ENCODE measurements at places on chromosomes 12 and 14. TPM values are rescaled to one million over a fixed set of nuclear protein-coding genes. Genes with fewer than 3 reads are reported as not detected.
A peak's percentile ranks its signal among the peaks of the same experiment; 100 is the strongest.

Gene NFATC4
- 57.6 TPM for total RNA-seq

Gene AMN
- total RNA-seq, result 3.0 TPM

Gene MGAT4C
- total RNA-seq, result 0.22 TPM

Gene CD69
- total RNA-seq, result not detected

Gene OR6C2
- total RNA-seq, result not detected

Gene SIRT4
- total RNA-seq, result 4.5 TPM

Gene CIT
- 44.1 TPM for total RNA-seq

Gene KCNC2
- not detected for total RNA-seq

Gene AQP2
- 0.29 TPM for total RNA-seq

Gene OTOGL
- 0.31 TPM for total RNA-seq

DNA sequence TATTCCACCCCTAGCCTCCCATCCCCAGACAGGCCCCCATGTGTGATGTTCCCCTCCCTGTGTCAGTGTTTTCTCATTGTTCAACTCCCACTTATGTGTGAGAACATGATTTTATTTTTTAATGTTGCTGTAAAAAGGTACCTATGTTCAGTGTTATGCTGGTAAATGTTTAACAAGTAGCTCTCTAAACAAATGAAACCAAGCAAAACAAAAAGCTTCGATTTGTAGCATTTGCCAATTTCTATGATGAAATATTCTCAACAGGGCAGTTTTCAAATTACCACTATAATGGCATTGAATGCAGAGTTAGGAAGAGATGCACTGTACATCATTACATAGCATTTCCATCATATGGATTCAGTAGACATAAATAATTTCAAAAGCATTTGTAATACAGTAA, 410.6 kb downstream of the MDGA2 start:
- H3K4me3 ChIP-seq, result no peak overlapping the region
- H3K36me3 ChIP-seq, result no peaks in the 10 kb centered on the region
- H3K27me3 ChIP-seq, result no peaks in the 10 kb centered on the region
- no peak for DNase-seq
- H3K4me1 ChIP-seq, result no peaks in the 10 kb centered on the region

DNA sequence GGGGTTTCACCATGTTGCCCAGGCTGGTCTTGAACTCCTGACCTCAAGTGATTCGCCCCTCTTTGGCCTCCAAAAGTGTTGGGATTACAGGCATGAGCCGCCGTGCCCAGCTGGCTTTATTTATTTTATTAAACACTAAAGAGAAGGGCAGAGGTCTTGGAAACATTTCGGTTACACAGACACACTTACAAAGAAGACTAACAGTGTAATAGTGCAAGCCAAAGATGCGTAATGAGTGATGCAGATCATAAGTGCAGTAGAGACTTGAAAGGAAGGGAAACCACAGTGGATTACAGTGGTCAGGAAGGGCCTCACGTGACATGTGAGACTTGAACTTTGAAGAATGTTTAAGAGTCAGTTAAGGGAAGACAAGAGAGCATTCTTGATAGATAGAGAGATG, 33.9 kb upstream of the CDK17 start:
- DNase-seq, result no peak
- H3K36me3 ChIP-seq, result no peaks in the 10 kb centered on the region
- no peak overlapping the region for H3K27ac ChIP-seq
- no peaks in the 10 kb centered on the region for H3K27me3 ChIP-seq
- peaks cover 10% of the 10 kb centered on the region for H3K4me1 ChIP-seq

DNA sequence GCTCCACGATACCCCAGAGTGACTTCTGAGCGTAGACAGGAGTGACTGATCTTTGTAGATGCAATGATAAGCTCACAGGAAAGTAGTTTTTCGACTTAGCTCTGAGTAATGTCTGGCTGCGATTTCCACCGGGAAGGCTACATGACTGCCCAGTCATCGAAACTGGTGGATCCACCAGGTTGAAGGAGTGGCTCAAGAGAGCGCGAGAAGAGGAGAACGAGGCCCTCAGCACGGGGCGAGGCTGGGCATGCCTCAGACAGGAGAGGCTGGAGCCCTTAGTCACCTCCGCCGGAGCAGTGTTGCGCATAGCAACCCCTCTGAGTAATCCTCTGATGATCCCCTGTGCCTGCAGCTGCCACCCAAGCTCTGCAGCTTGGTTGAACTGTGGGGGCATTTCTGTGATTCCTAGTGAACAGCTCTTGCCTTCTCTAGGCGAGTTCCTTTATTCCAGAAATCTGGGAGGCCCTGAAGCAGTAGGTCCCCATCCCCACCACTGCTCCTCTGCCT, 25.6 kb downstream of the ELK3 start:
- no peak overlapping the region for H3K27ac ChIP-seq
- no peaks in the 10 kb centered on the region for H3K27me3 ChIP-seq
- DNase-seq, result no peak
- H3K4me3 ChIP-seq, result no peak overlapping the region
- peaks cover 2% of the 10 kb centered on the region for H3K4me1 ChIP-seq

GRCh38 chr12:114676142-114676741, 7.7 kb downstream of the TBX3 start:
- peaks cover 87% of the 10 kb centered on the region for H3K27me3 ChIP-seq
- no peak overlapping the region for H3K27ac ChIP-seq
- H3K36me3 ChIP-seq, result peaks cover 47% of the 10 kb centered on the region
- H3K4me1 ChIP-seq, result peaks cover 18% of the 10 kb centered on the region

- no peak overlapping the region for H3K4me3 ChIP-seq
- DNase-seq, result no peak
- H3K27ac ChIP-seq, result no peak overlapping the region
- H3K36me3 ChIP-seq, result no peaks in the 10 kb centered on the region
Measured at GRCh38 chr14:90695997-90696660, 120.1 kb downstream of the TTC7B start.

DNA sequence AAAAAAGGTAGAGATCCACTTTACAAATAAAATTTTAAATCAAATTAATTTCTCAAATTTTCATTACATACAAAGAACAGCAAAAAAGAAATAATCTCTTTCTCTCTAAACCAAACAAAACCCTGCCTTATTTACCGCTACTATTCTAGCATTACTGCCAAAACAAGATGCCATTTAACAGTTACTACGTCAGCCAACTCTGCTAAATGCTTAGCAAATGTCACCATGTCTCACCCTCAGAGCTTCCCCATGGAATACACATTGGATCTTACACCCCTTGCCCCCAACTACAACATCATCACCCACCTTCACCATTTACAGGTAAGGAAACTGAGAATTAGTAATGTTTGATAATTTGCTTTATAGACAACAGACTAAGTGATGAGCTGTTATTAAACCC, 23.0 kb upstream of the NR2C1 start:
- peaks cover 28% of the 10 kb centered on the region for H3K4me1 ChIP-seq
- peak overlapping the region; percentile 17 for H3K27ac ChIP-seq
- no peaks in the 10 kb centered on the region for H3K27me3 ChIP-seq
- no peak overlapping the region for H3K4me3 ChIP-seq
- DNase-seq, result no peak

DNA sequence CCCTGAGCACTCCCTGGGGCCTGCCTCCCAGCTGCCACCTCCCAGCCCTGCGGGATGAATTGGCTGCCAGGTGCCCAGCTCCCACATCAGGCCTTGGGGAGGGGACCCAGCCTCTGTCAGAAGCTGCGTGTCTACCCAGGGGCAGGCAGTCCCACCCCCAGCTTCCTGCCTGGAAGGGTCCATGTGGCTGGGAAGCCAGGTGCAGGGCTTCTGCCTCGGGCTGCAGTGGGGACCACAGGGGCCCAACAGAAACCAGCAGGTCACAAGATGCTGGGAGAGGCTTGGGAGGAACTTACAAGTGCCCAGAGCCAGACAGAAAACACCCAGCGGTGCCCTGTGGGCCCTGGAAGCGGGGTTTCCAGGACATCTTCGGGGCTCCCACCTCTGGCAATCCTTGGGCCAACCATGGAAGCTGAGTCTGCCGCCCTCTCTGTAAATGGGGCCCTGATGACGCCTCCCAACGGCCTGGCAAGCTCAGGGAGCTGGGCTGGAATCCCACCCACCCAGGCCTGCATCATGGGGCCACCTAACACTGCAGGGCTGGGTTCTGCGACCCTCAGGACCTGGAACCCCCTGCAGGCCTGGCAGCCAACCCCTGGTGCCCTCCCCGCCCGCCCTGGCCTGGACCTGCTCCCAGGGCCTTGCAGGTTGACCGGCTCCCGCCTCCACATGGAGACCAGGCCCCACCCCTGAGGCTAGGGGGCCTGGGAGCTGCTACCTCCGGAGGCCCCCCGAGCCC, 36.6 kb downstream of the CCNK start:
- H3K27ac ChIP-seq, result no peak overlapping the region
- H3K36me3 ChIP-seq, result no peaks in the 10 kb centered on the region
- DNase-seq, result no peak
- H3K4me1 ChIP-seq, result peaks cover 16% of the 10 kb centered on the region
- H3K4me3 ChIP-seq, result no peak overlapping the region

GRCh38 chr14:65772921-65773574, 360.5 kb downstream of the FUT8 start:
- peak overlapping the region; percentile 32 for H3K27ac ChIP-seq
- no peaks in the 10 kb centered on the region for H3K36me3 ChIP-seq
- no peak for DNase-seq
- H3K4me1 ChIP-seq, result peaks cover 13% of the 10 kb centered on the region

DNA sequence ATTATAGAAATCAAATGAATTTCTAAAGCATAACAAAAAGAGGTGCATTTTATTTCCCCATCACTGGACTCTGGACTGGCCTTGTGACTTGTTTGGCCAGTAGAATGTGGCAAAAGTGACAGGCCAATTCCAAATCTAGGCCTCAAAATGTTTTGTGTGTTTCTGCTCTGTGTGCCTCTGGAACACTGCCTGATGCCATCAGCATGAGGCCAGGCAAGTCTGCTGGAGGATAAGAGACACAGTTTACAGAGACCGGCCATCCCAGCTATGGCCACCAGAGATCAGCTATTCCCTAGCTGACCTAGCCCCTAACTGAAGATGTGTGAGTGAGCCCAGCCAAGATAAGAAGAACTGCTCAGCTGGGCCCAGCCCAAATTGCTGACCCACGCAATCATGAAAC, 32.9 kb downstream of the ASCL1 start:
- H3K4me3 ChIP-seq, result no peak overlapping the region
- no peak for DNase-seq
- H3K27ac ChIP-seq, result no peak overlapping the region
- H3K4me1 ChIP-seq, result no peaks in the 10 kb centered on the region
- H3K27me3 ChIP-seq, result peaks cover 75% of the 10 kb centered on the region

DNA sequence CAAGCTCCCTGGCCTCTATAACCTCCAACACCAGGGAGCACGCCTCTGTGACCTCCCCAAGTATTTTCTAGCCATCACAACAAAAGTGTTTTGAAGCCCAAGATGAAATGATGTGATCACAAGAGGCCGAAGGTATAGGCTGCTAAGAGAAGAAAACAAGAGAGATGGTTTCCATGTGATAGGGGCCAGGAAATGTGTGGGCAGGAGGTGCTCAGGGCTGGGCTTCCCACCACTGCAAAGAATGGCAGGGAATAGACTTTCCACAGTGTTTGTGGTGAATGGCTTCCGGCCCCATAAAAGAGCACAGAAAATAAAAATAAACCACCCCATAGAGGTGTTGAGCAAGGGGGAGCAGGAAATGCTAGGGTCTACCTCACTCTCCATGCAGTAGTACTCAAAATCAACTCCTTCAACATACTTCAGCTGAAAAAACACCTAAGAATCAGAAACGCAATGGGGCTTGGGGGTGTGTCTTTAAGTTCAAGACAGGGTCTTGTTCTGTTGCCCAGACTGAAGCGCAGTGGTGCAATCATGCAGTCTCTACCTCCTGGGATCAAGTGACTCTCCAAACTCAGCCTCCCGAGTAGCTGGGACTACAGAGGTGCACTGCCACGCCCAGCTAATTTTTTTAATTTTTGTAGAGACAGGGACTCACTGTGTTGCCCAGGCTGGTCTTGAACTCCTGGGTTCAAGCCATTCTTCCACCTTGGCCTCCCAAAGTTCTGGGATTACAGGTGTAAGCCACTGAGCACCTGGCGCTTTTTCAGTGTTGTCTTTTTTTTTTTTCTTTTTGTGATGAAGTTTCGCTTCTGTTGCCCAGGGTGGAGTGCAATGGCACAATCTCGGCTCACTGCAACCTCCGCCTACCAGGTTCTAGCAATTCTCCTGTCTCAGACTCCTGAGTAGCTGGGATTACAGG, 27.1 kb downstream of the DAD1 start:
- H3K4me3 ChIP-seq, result peak overlapping the region; percentile 27
- no peaks in the 10 kb centered on the region for H3K27me3 ChIP-seq
- peak overlapping the region; percentile 97 for H3K27ac ChIP-seq
- peaks cover 6% of the 10 kb centered on the region for H3K36me3 ChIP-seq

DNA sequence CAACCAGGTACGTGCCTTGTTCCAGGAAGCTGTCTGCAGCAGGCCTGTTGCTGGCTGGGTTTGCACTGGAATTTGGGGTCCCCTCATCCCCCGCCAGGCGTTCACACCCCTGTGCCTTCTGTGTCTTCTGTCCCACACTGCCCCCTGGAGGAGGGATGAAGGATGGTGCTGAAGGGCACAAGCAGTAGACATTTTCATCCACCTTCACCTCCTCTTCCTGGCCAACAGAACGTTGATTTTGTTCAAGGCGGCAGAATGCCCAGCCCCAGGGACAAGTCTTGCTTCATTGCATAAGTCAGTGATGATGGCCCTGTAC, 122.1 kb downstream of the CALM1 start:
- peaks cover 25% of the 10 kb centered on the region for H3K4me1 ChIP-seq
- no peak overlapping the region for H3K4me3 ChIP-seq
- no peak for DNase-seq
- H3K36me3 ChIP-seq, result no peaks in the 10 kb centered on the region

DNA sequence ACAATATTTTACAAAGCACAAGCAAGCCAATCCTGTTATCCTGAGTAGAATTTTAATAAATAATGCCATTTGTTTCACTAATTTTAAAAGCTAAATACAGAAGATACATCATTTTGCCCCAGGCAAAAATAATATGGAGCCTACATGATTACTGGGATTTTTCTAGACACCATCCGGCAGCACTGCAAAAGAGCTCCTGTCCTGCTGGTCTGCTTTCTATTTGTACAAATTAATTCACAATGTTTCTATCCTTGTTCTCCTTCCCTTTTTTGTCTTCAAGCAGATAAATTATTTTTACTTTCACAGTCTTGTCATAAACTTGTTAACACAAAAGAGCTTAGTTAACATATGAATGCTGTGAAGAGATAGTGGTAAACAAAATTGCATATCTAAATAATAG, 4.6 kb downstream of the SIX1 start:
- no peak for DNase-seq
- H3K27ac ChIP-seq, result no peak overlapping the region
- H3K4me1 ChIP-seq, result peaks cover 17% of the 10 kb centered on the region
- no peaks in the 10 kb centered on the region for H3K36me3 ChIP-seq
- no peak overlapping the region for H3K4me3 ChIP-seq

- no peak overlapping the region for H3K4me3 ChIP-seq
- peaks cover 2% of the 10 kb centered on the region for H3K4me1 ChIP-seq
- H3K27ac ChIP-seq, result no peak overlapping the region
- DNase-seq, result no peak
- H3K27me3 ChIP-seq, result peaks cover 62% of the 10 kb centered on the region
- H3K36me3 ChIP-seq, result no peaks in the 10 kb centered on the region
Measured at GRCh38 chr14:74941676-74942097, 13.7 kb downstream of the PGF start.

GRCh38 chr12:117025481-117026151, 73.6 kb downstream of the TESC start:
- H3K4me1 ChIP-seq, result peaks cover 6% of the 10 kb centered on the region
- no peak overlapping the region for H3K4me3 ChIP-seq
- H3K27ac ChIP-seq, result no peak overlapping the region

- H3K4me3 ChIP-seq, result no peak overlapping the region
- no peak for DNase-seq
- peaks cover 27% of the 10 kb centered on the region for H3K4me1 ChIP-seq
- H3K36me3 ChIP-seq, result peaks cover 8% of the 10 kb centered on the region
- H3K27ac ChIP-seq, result no peak overlapping the region
Measured at GRCh38 chr14:68372368-68372767, 420.5 kb downstream of the ZFP36L1 start.

Measured in progenitor cell of endocrine pancreas (in vitro differentiated cells).